ENCODE measurements at places on chromosomes 3 and 15.
A peak's percentile ranks its signal among the peaks of the same experiment; 100 is the strongest.

- DNase-seq: no peak
Observed at GRCh38 chr3:49673121-49673714, 933 bp upstream of the APEH start.

DNA sequence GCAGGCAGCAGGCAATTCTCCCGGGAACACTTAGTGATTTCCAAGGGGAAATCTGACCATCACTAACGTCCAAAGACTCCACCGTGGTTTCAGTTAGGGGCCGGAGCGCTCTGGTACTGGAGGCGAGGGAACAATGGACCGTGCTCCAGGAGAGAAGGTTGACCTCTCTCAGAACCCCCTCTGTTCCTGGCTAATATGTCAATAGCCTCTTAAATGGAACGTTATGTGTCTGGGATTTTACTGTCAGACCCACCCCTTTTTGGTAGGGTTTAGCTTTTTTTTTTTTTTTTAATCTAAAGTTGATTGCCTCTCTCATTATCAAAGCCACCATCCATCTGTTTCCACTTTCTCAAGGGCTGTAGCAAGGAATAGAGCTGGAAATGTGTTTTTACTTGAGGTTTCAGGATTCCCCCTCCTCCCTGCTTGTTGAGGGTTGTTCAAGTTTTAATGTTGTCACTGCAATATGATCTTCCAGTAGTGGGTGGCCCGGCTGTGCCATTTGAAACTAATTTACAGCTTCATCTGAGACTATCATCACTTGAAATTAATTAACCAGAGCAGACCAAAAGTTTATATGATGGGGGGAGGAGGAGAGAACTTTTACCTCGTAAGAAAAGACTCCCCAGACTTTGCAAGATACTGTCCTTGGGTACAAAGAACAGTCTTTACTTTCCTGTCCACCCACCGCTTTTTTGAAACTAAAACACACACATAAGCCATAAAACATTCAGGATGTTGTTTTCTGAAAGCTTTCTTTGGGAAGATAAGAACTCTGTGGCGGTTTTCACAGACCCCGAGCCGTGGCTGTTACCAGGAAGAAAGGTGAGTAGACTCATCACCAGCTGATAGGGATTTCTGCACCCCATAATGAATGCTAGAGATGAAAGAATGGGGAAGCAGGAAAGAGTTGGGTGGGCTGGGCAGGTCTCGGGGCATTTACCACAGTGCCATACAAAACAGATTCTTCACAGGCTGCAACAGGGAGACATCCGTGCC is 187.8 kb downstream of the UACA start:
- peak; percentile 40 for DNase-seq

- no peak for DNase-seq
Observed at GRCh38 chr3:182092662-182093262, 381.0 kb downstream of the SOX2 start.

DNA sequence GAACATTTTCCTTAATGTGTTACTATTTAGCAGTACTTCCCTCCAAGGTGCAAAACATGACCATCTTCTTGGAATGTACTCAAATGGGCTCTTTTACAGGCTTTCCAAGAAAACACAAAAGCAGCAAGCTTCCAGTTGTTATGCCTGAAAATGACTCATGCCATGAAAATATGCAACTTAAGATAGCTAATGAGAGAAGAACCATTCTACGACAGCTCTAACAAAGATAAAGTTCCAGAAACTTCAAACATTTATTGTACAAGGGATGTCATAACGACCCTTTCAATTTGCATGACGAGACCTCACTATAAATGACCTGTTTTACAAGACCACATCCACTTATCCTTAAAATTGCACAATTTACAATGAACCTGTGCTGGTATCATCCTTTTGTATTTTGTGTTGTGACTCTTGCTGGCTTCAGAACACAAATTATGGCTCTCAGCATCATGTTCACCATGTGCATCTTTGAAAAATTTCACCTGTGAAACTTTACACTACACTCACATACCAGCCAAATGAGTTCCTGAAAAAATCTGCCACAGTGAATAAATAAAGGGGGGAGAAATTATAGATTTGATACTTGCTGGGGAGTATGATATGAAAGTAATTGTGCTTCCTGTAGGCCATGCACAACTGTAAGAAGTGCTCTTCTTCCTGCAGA is 433.7 kb downstream of the MAGI1 start:
- DNase-seq: peak; percentile 71

DNA sequence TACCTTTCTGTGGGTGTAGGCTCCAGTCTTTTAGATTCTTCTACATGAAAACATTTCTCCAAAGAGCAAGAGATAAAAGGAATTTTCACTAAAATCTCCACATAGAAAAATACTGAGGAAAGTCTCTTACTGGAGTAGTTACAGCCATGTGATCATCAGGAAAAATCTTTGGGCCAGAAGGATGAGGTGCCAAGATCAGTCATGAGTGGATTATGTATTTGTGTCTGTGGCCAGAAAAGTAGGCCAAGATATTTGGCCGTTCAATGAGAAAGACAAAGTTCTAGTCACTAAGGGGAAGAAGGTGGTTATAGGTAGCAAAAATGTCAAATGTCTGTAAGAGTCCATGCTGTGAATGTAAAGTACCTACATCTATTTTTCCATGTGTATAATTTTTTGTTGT is 339.3 kb downstream of the NSUN3 start:
- DNase-seq: no peak

DNA sequence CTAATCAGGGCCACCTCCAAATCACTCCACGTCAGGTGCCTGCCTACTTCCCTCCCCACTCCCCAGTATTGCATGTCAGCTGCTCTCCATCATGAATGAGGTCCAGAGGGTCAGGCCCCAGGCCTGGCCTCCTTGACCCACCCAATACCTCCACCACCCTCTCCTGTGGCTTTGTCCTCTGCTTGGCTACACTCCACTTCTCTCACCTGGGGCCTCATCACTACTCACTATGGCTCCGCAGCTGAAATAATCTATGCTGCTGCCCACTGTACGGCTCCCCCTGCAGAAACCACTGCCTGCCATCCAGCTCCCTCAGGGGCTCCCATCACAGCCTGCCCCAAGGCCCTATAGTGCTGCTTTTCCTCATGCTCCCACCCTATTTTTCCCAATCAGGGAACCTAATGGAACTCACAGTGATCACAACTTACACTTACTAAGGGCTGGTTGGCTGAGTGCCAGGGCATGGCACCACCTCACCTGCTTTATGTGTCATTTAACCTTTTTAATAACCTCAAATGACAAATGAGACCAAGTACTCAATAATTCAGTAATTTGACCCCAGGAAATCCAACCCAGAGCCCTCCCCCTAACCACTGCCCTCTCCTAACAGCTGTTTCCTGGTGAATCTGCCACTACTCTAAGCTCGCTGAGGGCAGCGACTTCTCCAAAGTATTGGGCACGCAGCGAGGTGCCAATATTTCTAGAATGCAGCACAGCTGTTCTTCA is 2.3 kb downstream of the GORASP1 start:
- DNase-seq: no peak

- DNase-seq: peak; percentile 60
Observed at GRCh38 chr3:62622553-62623174, 249.3 kb upstream of the FEZF2 start.

GRCh38 chr3:4963669-4964570 is 15.3 kb upstream of the BHLHE40 start:
- no peak for DNase-seq

DNA sequence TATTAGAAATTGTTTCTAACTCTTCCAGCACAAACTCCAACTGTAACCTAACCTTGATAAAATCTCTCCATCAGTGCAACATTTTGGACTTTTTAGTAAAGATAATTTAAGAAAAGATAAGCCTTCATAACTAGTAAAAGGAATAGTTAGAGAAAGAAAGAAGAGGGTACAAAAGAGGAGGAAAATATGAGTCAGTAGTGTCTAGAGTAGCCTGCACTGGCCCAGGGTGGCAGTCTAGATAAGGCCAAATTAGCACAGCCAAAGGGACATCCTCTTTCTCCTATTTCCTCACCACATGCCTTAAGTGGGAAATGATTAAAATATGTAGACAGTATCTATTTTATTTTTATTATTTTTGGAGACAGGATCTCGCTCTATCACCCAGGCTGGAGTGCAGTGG is 3.7 kb downstream of the PROS1 start:
- no peak for DNase-seq

DNA sequence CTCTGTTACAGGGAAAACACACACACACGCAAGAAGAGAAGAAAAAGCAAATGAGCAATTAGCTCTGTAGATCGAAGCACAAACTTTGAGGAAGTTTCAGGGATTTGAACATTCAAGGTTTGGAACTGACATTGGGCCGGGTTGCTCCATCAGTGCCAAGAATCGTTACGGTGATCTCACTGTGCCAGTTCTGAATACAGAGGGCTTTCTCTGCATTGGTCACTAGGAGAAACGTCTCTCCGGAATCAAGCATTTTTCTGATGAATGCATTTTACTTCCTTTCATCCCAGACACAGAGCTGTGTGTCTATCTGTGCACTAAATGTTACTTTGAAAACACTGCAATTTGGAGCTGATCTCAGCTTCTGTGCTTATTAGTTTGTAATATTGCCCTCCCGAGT is 11.2 kb downstream of the HRH1 start:
- DNase-seq: no peak

GRCh38 chr3:29746163-29746760 is 465.4 kb downstream of the RBMS3 start:
- no peak for DNase-seq

DNA sequence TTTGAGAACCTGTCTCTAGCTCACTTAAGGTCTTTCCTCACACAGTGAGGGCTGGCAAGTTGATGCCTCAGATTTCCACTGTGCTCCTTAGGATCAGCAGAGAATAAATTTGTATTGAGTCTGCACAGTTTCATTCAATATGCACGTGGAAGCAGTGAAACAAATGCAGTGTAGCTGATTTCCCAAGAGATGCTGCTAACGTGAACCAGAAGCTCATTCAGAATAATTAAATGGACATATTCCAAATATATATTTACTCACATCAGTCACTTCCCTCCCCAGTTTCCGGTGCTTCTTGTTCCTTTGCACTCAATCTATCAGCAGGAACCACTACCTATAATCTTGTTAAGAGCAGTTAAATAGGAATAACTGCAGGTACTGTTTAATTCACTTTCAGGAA is 86.1 kb downstream of the UNC13C start:
- DNase-seq: no peak

DNA sequence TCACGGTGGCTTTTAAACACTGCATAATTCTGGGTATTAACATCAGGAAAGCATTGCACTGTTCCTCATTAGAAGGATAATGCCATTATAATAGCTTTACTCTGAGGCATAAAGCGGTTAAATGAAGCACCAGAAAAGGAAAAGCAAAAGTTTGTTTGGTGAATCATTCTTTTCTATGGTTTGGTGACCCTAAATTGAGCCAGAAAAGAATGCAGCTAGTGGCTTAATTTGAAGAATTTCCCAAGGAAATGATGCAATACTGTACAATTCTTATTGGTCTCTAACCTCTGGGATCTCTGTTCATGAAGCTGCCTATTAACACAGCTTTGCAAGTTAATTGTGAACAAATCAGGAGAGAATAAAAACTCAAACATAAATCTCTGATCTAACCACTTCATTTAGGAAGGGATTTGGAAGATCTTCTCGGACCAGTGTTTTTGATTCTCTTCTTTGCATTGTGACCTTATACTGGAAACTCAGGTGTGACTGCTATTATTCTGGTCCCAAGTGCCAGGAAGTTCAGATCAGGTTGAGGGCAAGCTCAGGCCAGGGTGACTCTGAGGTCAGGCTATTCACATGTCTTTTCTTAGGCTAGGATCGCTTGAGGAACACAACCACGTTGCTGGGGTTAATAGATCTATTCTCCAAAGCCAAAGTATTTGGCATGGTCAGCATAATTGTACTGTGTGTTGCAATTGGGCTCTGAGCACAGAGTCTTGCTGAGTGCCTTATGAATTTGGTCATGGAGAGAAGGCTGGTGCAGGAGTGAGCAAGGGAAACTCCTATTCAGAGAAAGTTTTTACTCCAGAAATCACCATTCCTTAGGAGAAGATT is 11.3 kb upstream of the DLG1 start:
- DNase-seq: peak; percentile 76

GRCh38 chr15:89822026-89822425 is 7.4 kb upstream of the ANPEP start:
- peak; percentile 32 for DNase-seq

DNA sequence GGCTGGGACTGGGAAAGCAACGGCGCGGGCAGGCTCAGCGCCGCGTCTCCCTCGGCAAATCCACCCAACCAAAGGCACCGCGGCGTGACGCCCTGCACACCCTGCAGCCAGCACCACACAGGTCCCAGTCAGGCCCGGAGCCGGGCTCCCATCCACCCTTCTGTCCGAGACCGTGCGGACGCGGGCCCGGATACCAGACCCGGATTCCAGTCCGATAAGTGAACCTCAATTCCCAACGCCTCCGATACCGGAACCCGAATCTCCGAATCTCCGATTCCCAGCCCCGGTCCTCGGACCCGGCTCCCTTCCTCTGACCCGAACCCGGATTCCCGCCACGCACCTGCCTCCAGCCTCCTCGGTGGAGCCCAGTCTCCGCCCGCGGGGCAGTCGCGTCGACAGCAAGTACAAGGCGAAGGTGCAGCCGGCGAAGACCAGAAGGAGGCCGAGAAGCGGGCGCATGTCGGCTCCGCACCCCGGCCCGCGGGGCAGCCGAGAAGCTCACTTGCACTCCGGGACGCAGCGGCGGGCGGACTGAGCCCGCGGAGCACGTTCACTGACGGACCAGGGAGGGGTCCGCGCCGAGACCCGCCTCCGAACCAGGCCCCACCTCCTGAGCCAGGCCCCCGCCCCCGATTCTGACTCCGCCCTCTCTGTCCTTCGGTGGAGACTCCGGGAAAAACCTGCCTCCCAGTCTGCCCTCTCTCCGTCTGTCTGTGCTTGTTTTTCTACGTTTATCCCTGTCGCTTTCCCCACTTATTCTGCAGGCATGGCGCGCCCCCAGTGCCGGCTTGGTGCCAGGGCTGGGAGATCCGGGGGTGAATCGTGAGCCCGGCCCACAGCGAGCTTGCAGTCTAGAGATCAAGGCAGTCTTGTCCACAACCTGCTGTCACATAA is at the start of gene TMEM41A:
Gene TMEM41A, minus strand, starts transcription at position 533 of the 894 bp plus-strand sequence. Its CDS starts 74 bp downstream, at position 459.
- DNase-seq: peak; percentile 99

GRCh38 chr3:71380096-71380495 is 203.4 kb downstream of the FOXP1 start:
- no peak for DNase-seq

DNA sequence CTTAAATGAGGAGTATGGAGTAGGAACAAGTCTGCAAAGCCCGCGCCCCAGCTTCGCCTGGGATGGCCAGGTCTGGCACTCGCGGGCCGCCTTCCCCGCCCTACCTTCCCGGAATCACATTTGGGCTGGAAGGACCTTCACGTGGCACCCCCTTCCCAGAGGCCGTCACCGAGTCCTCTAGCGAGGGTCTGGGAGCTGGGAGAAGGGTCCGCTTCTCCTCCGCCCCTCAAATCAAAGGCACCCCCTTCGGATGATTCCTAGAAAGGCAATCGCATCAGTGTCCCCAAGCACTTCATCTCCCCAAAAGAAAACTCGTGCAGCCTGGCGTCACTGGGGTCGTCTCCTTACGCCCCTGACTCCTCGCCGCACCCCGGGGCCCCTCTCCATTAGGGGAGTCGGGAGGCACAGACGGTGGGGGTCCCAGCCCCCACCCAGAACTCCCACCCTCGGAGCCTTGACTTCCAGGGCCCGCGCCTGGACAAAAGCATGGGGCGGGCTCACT is 380 bp downstream of the MYLK start:
- peak; percentile 37 for DNase-seq

GRCh38 chr3:10228248-10228950 is 19.9 kb upstream of the TATDN2 start:
- no peak for DNase-seq
